ENCODE measurements at places on chromosomes 2 and 18.

DNA sequence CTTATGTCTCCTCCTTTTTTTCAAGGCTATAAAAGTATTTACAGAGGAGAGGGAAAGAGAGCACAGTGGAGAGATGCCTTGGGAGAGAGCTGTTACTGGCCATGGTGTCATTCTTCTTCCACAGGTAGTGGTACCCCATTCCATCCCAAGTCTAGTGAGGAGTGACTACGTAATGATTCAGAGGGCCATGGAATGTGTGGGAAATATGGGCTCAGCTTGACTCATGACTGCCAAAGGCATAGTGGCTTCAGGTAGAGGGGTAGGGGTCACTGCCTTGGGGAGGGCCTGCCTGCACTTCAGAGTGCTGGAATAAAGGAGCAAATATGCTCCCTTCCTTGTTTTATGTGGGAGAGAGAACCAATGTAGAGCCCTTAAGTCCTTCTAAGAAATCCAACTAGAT lies 620.6 kb downstream of the IRS1 start:
- no peak for DNase-seq

DNA sequence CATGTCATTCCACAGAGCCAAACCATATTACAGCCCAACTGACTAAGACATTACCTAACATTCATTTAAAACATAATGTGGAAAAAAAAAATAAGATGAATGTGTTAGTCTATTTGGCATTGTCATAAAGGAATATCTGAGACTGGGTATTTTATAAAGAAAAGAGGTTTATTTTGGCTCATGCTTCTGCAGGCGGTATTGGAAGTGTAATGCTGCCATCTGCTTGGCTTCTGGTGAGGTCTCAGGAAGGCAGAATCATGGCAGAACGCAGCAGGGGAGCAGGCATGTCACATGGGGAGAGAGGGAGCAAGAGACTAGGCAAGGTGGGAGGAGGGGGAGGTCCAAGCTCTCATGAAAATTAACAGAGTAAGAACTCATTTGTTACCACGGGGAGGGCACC lies 504.8 kb upstream of the LRATD1 start:
- no peak for DNase-seq

DNA sequence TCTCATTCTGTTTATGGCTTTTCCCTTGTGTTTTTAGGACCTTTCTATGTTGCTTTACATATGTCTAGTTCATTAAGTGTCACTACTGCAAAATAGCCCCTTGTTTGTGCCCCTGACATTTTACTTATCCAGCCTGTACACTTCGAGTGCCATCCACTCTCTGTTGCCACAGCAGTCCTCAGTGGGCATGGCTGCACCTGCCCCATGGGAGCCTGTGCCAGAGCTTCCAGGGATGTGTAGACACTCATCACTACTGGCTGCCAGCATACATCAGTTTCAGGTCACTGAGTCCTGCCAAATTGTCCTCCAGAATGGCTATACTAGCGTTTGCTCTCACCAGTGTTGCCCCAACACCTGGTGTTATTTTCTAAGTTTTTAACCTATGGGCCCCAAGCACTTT lies 80.4 kb downstream of the ARMC9 start:
- DNase-seq: no peak

DNA sequence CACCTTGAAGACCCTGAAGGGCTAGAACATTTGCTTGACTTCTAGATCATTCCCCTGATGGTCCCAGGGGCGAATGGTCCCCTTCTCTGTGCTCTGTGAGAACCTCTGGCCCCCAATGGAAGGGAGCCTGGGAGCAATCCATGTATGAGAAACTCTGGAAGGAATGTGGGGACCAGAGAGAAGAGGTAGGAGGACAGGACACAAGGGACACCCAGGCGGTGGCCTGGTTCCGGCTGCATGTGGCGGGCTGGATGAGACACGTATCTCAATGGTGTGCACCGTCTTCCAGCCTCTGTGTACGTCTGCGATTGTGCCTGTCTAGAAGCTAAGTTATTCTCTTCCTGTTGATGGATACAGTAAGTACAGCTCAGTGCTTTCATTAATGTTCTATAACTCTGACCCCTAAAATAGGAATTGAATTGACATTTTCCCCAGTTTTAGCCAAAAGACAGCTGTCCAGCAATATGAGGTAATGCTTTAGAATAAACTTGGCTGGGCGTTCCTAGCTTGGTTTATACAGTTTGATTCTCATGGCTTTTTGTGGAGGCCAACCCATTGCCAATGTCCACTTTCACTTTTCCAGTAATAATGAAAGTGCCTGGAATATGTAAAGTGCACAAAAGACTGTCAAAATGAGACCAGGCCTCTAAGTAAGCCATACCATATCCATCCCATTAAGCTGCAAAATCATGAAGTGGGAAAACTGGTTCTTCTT lies 30.1 kb upstream of the COPS8 start:
- DNase-seq: no peak

GRCh38 chr18:36692921-36693332 lies 135.9 kb downstream of the TPGS2 start:
- no peak for DNase-seq

- DNase-seq: no peak
Observed at GRCh38 chr2:191724015-191724414, 46.1 kb downstream of the NABP1 start.

- no peak for DNase-seq
Observed at GRCh38 chr18:12253663-12254135, 462 bp upstream of the CIDEA start.

DNA sequence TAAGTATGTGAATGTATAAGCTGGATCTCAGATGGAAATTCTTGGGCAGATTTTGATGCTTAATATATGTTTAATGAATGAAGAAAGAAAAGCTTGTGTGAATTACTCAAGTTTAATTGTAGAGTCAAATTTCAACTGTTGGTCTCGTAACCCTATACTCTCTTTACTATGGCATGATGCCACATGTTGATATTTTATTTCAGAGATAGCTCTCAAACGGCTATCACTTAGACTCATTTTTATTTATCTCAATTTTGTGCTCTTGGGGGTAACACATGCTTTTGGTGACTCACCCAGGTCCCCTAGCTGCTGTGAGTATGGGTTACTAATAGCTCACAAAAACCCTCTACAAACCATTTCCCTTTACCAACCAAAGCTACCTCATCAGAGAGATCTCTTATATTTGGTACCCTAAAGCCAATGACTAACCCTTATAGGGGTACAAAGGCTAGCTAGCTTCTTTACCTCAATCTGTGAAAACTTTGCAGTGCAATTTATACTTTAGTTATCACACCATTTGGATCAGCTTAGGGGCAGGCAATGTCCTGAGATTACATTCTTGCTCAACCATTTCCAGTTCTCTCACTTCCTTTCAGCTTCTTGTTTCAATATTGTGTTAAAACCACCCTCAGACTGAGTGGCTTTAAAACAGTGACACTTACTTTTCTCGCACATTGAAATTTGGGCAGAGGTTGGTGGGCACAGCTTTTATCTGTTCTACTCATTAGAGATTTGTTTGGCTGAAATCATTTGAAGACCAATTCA lies 240.3 kb downstream of the CDH7 start:
- DNase-seq: no peak

- DNase-seq: no peak
Observed at GRCh38 chr2:236824836-236825235, 255.2 kb downstream of the ACKR3 start.

GRCh38 chr2:193331676-193332075 lies 1136.9 kb upstream of the TMEFF2 start:
- DNase-seq: no peak

DNA sequence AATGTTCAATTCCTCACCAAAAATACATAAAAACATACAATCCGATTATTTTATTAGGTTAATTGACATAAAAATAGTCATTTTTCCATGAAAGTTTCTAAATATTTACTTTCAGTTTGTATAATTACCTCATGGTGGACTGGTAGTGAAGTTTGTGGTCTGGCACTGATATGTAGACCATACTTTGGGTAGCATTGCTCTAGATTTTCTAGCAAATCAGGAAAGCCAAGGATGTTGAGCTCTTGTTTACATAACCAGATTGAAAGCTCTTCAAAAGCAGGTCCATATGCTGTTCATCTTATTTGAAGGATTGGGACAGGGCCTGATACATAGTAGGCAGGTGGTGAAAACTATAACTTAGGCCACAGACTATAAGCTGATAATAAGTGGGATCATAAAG lies 61.8 kb downstream of the COMMD1 start:
- DNase-seq: no peak

- no peak for DNase-seq
Observed at GRCh38 chr2:216217904-216218260, 108.7 kb downstream of the XRCC5 start.

DNA sequence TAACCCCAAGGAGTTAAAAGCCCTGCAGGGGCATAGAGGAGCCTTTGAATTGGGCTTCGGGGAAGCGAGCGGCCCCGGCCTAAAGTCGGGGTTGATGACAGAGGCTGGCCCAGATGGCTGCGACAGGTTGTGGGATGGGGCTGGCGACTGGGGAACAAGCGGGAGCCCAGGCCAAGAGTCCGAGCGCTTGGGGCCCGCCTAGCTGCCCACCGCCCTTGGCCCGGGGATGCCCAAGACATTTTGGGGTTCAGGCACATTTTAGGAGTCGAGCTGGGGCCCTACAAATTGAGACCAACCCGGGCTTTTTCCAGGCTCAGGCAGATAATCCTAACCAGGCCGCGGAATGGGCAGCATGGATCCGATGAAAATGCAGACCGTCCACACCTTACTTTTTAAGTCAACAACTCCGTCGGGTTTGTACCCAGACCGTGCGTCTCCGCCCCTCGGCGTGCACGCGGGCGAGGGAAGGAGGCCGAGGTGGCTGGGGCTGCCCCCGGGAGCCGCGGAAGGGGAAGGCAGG lies 507 bp downstream of the RTKN start:
- DNase-seq: no peak

- DNase-seq: no peak
Observed at GRCh38 chr2:39359453-39360038, 77.5 kb downstream of the MAP4K3 start.

- no peak for DNase-seq
Observed at GRCh38 chr2:17520761-17521160, 2.5 kb upstream of the RAD51AP2 start.

- DNase-seq: no peak
Observed at GRCh38 chr2:105749583-105750400, 5.1 kb downstream of the NCK2 start.

GRCh38 chr18:62060820-62061219 lies 126.0 kb downstream of the PIGN start:
- DNase-seq: no peak

DNA sequence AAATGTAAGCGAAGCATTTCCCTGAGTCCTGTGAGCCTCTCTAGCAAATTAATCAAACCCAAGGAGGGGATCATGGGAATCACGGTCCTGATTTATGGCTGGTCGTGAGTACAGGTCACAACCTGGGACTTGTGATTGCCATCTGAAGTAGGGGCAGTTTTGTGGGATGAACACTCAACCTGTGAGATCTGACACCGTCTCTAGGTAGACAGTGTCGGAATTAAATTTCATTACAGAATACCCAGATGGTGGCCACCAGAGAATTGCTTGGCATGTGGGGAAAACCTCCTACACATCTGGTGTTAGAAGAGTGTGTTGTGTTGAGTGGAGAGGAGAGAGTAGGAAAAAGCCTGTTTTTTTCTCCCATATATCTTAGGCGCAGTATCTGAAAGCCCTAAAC lies 12.5 kb downstream of the CAPN14 start:
- DNase-seq: no peak

DNA sequence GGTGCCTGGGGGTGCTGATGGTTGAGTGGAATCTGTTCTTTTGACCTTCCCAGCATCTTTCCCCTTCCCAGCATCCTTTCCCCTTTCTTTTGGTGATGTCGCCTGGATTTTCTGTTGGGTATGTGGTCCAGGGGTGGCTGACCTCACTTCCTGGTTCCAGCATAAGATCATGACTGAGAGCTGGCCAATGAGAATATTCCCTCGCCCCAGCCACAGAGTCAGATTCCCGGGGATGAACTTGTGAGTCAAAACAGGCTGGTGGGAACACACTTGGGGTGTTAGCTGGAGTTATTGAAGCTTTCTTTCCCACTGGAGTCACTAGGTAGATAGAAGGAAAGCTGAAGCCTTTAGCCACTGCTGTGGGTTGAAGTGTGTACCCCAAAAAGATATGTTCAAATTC lies 28.0 kb upstream of the FOSL2 start:
- no peak for DNase-seq

GRCh38 chr2:171084128-171084527 lies 76.6 kb downstream of the TLK1 start:
- no peak for DNase-seq

DNA sequence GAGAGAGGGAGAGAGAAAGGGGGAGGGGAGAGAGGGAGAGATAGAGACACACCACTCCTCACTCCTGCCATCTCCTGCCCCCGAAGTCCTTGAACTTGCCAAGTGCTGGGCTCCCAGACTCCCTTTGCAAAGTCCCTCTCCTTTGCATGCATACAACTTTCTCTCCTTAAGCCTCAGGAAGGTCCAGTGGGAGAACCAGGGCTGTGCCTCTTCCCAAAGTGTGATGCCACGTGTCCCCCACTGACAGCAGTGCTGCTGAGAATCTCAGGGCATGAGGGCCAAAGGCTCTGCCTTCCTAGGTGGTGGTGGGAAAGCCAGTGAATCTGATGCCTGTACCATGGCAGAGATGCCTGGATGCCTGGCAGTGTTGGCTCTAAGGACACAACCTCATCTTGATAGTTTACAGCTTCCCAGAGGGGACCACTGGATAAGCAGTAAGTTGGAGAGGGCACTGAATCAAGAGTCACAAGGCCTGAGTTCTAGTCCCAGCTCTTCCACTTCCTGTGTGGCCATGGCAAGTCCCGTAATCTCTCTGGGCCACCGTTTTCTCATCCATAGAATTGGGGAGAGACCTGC lies 103.4 kb downstream of the CLIP4 start:
- no peak for DNase-seq
